ENCODE measurements at places on chromosomes 6 and 20.

DNA sequence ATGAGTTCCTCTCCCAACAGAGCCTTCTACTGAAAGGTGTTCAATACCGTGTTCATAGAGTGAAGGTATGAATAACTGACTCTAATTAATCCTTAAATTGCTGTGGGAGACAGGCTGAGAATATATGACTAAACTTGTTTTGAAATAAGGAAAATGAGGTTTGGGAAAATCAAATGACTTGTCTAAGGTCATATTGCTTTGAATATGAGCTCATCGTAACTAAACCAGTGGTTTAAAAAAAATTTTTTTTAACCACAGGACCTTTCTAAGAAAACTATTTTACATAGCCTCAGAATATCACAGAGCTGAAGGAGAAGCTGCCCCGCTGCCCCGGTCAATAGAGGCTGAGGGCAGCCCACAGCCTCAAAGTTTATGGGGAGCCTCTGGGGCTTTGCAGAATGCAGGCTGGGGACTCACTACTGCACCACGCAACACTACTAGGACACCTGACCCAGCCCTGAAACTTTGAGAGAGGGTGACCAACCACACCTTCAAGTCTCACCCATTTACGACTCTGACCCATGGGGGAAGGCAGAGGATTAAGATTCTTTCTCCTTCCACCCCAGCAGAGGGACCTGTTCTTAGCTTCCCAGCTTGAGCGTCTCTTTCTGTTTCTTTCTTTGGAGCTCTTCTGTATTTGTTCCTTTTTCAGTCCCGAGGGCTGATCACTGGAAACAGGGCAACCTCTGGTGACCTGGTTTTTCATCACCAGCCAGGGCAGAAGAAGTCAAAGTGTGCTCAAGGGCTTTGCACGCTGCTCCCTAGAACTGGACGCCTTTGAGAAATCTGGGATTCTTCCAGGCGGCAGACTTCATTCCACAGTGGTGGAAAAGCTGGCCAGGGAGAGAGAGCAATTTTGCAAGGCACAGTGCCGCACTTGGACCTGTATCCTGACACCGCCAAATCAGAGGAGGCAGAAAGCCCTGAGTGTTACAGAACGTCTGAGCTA lies 220.2 kb downstream of the ATXN1 start:
- no peak for DNase-seq

DNA sequence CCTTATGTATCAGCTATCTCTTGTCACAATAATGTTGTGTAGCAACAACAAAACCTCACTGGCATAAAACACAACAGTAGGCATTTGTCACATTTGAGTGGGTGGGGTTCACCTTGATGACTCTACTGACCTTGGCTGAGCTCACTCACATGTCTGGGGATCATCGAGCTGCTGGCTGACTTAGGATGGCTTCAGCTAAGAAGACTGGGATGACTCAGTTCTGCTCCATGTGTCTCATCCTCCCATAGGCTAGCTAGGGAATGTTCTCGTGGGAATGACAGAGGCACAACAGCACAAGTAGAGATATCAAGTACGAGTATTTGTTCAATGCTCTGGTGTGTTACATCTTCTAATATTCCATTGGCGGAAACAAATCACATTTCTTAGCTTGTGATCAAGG lies 167.9 kb downstream of the PLCB1 start:
- no peak for DNase-seq

DNA sequence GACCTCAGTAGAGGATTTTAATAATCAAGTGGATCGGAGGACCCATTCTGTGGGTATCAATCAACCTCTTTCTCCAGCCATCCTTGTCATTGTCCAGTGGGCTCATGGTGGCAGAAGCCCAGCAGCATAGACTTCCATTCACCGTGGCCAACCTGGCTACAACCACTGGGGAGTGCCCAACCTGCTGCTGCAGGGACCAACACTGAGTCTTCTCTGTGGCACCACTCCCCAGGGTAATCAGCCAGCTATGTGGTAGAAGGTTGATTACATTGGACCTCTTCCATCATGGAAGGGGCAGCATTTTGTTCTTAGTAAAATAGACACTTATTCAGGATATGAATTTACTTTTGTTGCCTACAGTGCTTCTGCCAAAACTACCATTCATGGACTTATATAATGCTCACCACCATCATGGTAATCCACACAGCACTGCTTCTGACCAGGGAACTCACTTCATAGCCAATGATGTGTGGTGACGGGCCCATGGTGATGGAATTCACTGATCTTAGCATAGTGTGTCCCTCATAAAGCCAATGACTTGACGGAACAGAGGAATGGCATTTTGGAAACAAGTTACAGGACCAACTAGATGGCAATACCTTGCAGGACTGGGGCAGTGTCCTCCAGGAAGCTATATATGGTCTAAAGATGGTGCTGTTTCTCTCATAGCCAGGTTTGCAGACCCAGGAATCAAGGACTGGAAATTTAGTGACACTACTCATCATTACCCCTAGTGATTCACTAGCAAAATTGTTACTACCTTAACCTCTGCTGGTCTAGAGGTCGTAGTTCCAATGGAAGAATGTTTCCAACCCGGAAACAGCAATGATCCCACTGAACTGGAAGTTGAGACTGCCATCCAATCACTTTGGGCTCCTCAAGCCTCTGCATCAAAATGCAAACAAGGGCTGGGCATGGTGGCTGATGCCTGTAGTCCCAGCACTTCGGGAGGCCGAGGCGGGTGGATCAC lies 7.6 kb downstream of the CD24 start:
- no peak for DNase-seq

DNA sequence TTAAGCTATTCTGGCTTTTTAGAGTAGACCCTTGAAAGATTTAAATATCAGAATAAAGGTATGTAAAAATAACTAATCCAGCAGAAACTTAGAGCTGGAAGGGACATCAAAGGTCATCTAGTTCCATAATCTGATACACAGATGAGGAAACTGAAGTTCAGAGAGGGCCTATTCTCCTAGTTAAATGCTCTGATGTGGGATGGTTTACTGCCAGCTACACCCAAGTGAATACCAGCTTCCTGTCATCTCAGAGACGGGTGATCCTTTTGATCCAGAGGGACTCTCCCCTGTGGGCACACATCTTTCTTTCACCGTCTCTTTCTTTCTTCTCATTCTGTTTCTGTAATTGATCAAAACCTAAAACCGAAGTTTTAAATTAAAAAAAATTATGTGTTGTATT lies 94.1 kb downstream of the MAN1A1 start:
- DNase-seq: no peak

GRCh38 chr6:106866875-106867658 lies 107.5 kb downstream of the CD24 start:
- DNase-seq: no peak

GRCh38 chr6:169589699-169590257 lies 112.1 kb downstream of the WDR27 start:
- DNase-seq: no peak

DNA sequence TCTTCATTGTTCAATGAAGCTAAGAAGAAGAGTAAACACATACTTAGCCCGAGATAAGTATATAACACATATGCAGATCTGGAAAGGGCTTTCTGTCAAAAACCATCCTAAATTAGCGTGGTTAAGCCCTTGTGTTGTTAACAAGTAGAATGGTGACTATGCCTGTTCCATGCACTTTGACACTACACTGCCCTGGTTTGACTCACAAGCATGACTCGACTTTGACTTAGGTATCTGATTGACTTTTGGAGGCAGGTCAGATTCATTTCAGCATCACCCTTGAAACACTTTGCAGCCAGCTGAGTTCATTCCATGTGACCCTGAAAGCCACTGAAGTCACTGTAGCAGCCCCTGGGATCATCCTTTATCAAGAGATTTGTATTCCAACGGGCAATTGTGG lies 239.8 kb downstream of the TBX18 start:
- no peak for DNase-seq

GRCh38 chr6:81895511-81896185 lies 143.2 kb upstream of the TENT5A start:
- no peak for DNase-seq

Data from keratinocyte (primary cell).